ENCODE measurements at places on chromosomes 6 and 20.
A peak's percentile ranks its signal among the peaks of the same experiment; 100 is the strongest.

DNA sequence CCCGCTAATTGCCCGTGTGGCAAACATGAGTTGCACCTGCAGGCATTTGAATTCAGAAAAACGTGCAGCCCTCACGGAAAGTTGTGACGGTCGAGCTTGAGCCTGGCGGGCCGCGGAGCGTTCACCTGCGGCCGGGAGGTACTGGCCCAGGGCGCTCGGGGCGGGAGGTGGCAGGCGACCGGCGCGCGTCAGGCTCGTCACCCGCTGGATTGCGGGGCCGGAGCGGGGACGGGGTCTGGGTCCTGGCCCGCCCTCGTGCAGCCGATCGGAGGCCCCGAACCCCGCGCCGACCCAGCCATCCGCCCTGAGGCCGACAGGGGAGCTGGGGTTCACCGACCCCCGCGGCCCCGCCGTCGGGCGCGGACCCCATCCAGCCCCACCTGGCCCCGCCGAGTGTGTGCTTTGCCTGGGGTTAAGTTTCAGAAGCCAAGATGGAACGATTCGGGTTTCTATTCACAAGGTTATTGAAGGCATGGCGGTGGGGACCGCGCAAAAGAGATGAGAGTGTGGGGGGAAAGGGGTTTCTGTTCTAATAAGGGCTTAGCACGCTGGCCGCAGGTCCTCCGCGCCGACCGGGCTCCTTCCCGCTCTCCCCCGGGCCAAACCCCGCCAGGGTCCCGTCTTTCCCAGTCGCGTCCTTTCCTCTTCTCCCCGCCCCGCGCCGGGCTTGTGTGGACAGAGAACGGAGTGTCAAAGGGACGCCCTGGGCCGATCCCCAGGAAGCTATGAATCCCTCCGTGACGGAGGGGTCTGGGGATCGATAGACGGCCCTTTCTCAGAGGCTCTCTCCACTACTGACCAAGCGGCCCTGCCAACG lies 1.6 kb upstream of the HEY2 start:
- DNase-seq, result peak; percentile 84

GRCh38 chr20:37237656-37238055 lies 24.0 kb downstream of the GHRH start:
- DNase-seq, result no peak

DNA sequence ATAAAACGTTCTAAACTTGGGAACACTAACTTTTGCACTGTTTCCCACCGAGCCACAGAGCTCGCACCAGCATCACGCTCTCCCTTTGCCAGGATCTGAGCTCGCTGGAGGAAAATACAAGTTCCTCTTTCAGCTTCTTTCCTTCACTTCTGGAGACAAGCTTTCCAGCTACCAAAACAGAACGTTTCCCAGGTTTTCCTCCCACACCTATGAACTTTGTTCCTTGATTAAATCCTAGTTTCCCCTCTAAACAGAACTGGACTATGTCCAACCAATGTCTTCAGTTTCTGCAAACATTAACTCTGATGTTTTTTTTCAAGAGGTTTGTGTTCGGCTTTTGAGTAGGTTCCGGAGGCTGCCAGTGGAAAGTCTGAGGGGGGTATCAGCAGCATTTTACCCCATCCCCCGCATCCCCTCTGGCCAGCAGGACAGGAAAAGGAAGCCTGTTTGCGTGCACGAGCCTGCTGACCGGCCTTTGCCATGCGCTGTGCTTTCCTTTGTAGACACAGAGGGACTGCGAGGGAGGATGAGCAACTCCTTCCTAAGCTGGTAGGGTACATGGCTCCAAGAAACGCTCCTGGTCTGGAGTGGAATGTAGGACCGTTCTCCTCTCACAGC lies 135.5 kb downstream of the LY86 start:
- DNase-seq, result no peak

GRCh38 chr20:49892817-49893216 lies 22.5 kb downstream of the SPATA2 start:
- peak; percentile 68 for DNase-seq

GRCh38 chr6:6008089-6008647 lies 1.4 kb upstream of the NRN1 start:
- no peak for DNase-seq

GRCh38 chr6:15452182-15452941 lies 206.5 kb downstream of the JARID2 start:
- DNase-seq, result no peak

DNA sequence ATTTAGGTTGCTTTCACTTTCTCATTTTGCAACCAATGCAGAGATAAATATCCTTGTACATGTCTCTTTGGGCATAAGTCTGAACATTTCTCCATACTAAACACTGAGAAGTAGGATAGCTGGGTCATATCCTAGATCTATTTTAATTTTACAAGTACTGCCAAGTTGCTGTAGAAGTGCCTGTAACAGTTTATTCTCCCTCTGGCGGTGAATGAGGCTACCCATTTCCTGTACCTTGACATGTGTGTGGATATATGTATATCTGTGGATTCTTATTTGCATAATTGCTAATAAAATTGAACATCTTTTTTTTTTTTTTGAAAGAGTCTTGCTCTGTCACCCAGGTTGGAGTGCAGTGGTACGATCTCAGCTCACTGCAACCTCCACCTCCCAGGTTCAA lies 48.0 kb upstream of the PNRC1 start:
- no peak for DNase-seq

- DNase-seq, result no peak
Observed at GRCh38 chr6:138815797-138816528, 20.1 kb downstream of the ECT2L start.

DNA sequence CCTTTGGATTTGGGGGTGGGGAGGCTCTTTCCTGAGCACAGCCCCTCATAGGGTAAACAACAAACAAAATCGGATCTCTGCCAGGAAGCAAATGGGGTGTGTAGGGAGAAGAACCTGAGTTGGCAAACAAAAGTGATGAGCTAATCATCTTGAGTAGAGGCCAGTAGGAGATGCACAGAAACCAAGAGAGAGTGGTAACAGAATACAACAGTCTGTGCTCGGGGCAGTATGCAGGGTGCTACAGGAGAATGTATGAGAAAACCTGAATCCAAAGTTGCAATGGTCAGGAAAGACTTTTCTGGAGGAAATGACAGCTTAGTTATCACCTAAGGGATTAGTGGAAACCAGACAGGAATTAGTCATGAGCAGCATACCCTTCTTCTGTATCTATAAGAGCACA lies 177.8 kb downstream of the CDKAL1 start:
- no peak for DNase-seq

- DNase-seq, result no peak
Observed at GRCh38 chr6:26200918-26201721, 113.9 kb downstream of the HFE start.

DNA sequence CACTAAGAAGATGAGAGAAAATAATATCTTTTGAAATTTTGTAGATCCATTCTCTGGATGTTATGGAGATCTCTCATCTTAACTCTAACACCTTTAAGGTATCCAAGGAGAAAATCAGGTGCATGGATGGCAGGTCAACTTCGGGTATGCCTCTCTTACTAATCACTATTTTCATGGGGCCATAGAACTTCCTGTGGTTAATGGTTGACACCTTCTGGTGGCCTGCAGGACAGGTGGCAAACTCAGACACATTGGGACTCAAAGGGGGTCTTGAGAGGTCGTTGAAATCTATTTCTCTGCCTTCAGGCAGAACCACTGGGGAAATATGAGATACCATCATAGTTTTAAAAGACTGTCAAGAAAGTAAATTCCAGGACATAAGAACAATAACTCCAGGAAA lies 76.5 kb downstream of the ADAT2 start:
- no peak for DNase-seq

DNA sequence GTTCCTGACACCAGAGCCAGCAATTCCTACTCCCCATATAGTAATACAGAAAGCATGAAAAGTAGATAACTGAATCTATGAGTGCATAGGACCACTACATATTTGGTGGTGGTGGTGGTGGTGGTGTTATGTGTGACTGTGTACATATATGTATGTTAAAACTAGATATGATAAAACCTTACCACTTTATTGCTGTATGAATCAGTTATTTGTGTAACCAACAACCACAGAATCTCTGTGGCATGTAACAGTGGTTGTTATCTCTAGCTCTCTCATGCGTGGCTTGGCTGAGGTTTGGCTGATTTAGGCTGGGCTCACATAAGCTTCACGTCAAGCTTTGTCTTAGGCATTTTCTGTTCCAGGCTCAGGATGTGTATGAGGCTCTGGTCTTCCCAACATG lies 55.7 kb downstream of the PLCB1 start:
- no peak for DNase-seq

- no peak for DNase-seq
Observed at GRCh38 chr20:32973077-32973717, 31.0 kb downstream of the SUN5 start.

DNA sequence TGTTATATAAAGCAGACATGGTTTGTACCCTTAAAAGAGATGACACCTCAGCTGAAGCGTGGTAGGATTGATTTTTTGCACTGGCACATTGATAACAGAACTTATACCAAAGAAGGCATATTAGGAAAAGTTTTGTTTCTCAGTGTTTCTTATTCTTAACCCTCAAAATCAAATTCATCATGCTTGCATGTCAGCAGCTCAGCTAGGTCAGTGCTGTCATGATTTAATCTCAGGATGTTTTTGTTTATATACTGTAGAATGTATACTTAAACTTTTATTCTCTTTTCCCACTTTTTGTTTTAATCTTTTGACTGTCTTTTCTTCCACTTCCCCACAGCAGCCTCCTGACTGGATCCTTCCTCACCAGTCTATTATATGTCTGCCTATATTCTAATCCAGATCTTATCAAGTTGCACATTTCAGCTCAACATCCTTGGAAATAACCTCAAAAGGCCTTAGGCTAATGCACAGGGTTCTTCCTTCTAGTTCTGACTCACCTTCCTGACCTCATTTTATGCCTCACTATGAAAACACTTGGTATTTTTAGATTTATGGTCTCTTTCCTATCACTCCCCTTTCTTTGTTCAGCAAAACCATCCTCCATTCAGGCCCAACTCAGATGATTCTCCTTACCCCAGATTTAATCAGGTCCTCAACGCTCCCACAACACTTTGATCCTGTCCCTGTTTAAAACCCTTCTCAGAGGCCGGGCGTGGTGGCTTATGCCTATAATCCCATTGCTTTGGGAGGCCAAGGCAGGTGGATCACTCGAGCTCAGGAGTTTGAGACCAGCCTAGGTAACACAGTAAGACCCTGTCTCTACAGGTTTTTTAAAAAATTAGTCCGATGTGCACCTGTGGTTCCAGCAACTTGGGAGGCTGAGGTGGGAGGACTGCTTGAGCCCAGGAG lies 7.2 kb downstream of the HEBP2 start:
- no peak for DNase-seq

- DNase-seq, result no peak
Observed at GRCh38 chr6:19806971-19807396, 30.2 kb upstream of the ID4 start.

DNA sequence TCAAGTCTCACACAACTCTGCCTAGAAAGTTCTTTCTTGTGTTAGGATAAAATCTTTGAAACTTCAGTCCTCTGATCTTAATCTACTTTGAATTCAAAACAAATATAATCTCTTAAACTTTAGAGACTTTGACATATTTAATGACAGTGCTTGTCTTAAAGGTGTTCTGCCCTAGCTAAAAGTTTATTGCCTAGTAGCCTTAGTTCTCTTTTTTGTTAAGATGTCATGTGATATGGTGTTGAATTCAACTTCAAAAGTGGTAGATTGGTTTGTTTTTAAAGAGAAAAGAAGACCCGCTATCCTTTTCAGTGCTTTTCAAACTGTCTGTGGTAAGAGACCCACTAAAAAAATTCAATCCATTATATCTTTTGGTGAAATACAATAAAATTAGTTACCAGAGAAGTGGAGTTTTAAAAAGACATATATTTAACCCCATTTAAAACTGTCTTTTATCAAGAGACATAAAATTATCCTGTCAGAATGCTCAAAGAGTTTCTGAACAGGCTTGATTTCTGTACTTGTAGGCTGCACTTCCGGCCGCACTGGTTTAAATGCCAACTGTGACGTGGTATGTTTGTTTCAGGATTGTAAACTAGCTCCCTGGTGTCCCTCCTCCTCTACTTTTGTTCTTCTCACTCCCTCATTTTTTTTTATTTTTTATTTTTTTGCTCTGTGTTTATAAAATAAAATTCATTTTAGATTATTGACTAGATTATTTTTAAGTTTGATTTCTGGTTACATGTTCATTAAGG lies 76.5 kb downstream of the QKI start:
- DNase-seq, result peak; percentile 79

DNA sequence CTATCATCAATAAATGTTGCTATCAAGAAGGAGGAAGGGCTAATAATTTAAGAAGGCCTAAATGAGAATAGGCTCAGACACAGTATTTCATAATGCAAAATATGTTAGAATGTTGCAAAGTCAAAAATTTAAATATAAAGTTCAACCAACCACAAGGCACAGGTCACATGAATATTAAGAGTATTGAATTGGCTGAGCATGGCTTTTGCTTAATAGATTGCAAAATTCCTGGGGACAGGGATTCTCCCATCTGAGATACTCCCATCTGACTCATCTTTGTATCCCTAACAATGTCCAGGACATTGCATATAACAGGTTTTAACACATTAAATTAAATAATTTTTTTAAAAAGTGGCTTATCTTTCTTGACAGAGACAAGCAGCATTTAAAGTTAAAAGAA lies 32.9 kb upstream of the UTRN start:
- DNase-seq, result no peak

DNA sequence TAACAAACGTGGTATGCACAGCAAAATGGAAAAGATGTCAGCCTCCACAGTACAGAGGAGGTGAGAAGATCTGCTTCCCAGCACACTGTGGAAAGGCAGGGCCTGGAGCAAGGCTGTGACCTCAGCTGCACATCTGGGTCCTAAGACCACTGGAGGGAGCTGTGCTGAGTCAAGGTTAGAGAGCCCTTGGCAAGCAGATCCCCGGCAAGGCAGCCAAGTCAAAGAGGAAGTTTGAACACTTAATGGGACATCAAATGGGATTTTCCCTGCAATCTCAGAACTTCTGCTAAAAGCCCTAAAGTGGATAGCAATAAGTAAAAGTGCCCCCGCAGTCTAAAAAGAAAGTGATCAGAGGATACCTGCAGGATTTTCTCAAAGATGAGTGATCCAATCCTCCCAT lies 39.5 kb downstream of the UNC5CL start:
- peak; percentile 68 for DNase-seq

DNA sequence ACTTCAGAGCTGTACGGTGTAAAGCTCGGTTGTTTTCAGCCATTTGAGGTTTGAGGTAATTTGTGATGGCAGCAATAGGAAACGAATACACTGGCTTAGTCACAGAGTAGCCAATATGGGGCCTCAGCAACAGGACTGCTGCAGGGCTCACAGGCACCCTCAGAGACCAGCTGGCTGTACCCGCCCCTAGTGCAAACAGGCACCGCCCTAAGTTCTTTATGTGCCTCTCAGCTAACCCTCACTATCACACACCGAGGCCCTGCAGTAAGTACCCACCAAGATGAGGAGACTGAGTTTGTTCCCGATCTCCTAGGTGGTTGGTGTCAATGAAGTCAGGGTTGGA lies 11.2 kb upstream of the SERPINB9 start:
- DNase-seq, result no peak

Data from Right ventricle myocardium inferior (tissue), 1 donor.